ENCODE measurements at places on chromosomes 16 and 17.

GRCh38 chr16:65012357-65012756 lies 109.5 kb downstream of the CDH11 start:
- H3K27me3 ChIP-seq: no peaks in the 10 kb centered on the region
- no peak overlapping the region for H3K27ac ChIP-seq
- peaks cover 3% of the 10 kb centered on the region for H3K4me1 ChIP-seq
- H3K36me3 ChIP-seq: no peaks in the 10 kb centered on the region
- no peak for DNase-seq

DNA sequence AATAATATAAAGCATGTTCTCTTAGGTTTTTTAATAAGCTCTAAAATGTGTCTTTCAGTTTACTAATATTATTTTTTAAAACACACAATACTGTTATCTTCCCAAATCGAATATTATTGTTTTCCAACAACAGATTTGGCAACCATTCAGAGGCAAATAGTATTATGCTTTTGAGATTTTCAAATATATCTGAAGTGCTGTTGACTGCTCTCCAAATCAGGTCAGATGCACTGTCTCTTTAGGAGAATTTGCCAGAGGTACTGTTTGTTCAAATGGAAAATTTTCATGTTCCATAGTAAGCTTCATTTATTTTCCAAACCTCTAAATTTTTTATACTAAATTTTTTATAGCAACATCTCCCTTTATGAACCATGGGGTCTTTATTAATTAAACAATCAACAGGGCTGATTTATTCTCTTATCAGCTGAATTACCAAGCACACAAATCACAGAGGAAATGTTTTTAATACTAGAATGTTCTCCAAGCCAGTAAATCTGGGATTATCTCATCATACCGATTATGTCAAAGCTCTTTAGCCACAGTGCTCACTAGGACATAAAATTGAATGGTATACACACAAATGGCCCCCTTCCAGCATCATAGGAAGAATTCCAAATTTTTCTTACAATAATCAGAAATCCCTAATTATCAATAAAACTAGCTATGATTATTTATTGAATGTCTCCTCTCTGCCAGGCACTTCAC lies 108.8 kb upstream of the HLF start:
- no peaks in the 10 kb centered on the region for H3K36me3 ChIP-seq
- no peak for DNase-seq
- H3K4me3 ChIP-seq: no peak overlapping the region
- no peaks in the 10 kb centered on the region for H3K4me1 ChIP-seq
- no peaks in the 10 kb centered on the region for H3K27me3 ChIP-seq

DNA sequence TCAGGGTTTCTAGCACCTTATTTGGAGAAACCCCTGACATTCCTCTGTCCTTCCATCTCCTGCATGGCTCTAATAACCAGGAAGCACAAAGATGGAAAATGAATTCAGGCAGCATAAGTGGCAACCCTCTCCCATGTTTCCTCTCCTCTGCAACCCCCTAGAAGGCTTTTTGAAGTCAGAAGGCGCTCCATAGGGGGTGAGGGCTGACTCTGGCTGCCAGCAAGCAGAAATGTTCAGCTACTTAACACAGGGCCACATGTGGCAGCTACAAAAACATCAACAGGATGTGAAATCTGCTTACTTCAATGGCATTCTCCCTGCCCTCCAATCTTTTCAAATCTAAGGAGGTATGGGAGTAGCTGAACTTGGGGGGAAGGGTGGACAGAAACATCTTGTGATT lies 55.2 kb upstream of the IRX5 start:
- no peaks in the 10 kb centered on the region for H3K36me3 ChIP-seq
- H3K4me3 ChIP-seq: no peak overlapping the region
- DNase-seq: no peak

DNA sequence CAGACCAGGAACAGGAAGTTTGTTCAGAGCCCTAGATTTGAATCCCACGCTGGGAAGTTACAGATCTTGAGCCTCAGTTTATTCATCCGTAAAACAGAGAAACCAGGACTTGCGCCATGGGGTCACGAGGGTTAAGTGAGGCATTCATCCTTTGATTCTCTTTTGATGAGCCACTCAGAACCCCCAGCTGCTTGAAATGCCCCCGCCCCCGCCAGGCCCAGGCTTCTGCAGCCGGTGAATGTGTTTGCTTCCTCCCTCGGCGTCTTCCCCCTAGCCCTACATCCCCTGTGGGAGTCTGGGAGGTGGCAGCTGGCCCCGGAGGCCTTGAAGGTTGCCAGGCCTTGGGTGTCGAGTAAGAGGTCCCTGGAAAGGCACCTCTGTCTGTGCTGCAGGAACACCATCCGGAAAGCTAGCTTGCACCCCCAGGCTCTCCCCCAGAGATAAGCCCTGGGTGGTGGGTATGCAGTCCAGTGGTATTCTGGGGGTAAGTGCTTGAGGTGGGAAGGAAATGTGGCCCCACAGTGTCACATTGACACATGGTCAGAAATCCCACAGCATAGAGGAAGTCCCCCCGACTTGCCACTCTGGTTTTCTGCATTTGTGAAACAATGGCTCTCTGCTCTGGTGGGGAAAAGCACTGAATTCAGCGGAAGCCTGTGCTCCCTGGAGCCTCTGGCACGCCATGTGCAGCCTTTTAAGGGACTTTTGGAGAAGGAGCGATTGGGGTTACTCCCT lies 14.9 kb downstream of the IRF8 start:
- no peak for DNase-seq
- peaks cover 5% of the 10 kb centered on the region for H3K27me3 ChIP-seq
- no peak overlapping the region for H3K4me3 ChIP-seq
- H3K27ac ChIP-seq: no peak overlapping the region
- peaks cover 2% of the 10 kb centered on the region for H3K4me1 ChIP-seq
- no peaks in the 10 kb centered on the region for H3K36me3 ChIP-seq

GRCh38 chr16:86101137-86101896 lies 202.4 kb downstream of the IRF8 start:
- H3K27me3 ChIP-seq: no peaks in the 10 kb centered on the region
- H3K36me3 ChIP-seq: no peaks in the 10 kb centered on the region

GRCh38 chr17:27551701-27552248 lies 79.2 kb upstream of the LGALS9 start:
- no peaks in the 10 kb centered on the region for H3K36me3 ChIP-seq
- H3K27ac ChIP-seq: no peak overlapping the region
- H3K4me3 ChIP-seq: no peak overlapping the region
- no peaks in the 10 kb centered on the region for H3K27me3 ChIP-seq
- no peak for DNase-seq

- H3K27ac ChIP-seq: no peak overlapping the region
- no peak for DNase-seq
- no peak overlapping the region for H3K4me3 ChIP-seq
- peaks cover 2% of the 10 kb centered on the region for H3K36me3 ChIP-seq
Measured at GRCh38 chr17:2034157-2034556, 4.2 kb downstream of the DPH1 start.

GRCh38 chr16:50326835-50327465 lies 41.8 kb downstream of the BRD7 start:
- H3K36me3 ChIP-seq: peaks cover 54% of the 10 kb centered on the region
- H3K4me3 ChIP-seq: no peak overlapping the region
- no peaks in the 10 kb centered on the region for H3K27me3 ChIP-seq
- H3K4me1 ChIP-seq: no peaks in the 10 kb centered on the region
- no peak for DNase-seq

DNA sequence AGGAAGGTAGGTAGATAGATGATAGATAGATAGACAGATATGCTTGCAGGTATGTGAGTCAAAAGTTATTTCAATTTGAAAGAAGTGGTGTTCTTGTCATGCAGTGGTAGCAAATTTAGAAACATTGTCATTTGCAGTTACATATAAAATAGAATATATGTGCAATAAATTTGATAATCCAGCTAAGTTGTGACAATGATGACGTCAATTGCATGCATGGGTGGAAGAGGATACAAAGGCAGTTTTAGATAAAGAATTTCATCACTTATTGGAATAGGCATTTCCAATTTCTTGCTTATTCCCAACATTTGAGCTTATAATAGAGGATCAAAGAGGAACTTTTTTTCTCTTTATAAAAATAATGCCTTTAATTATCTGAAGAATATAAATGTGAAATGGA lies 99.2 kb upstream of the KCNJ16 start:
- no peaks in the 10 kb centered on the region for H3K27me3 ChIP-seq
- no peaks in the 10 kb centered on the region for H3K36me3 ChIP-seq
- H3K4me3 ChIP-seq: no peak overlapping the region
- no peak for DNase-seq
- H3K27ac ChIP-seq: no peak overlapping the region

DNA sequence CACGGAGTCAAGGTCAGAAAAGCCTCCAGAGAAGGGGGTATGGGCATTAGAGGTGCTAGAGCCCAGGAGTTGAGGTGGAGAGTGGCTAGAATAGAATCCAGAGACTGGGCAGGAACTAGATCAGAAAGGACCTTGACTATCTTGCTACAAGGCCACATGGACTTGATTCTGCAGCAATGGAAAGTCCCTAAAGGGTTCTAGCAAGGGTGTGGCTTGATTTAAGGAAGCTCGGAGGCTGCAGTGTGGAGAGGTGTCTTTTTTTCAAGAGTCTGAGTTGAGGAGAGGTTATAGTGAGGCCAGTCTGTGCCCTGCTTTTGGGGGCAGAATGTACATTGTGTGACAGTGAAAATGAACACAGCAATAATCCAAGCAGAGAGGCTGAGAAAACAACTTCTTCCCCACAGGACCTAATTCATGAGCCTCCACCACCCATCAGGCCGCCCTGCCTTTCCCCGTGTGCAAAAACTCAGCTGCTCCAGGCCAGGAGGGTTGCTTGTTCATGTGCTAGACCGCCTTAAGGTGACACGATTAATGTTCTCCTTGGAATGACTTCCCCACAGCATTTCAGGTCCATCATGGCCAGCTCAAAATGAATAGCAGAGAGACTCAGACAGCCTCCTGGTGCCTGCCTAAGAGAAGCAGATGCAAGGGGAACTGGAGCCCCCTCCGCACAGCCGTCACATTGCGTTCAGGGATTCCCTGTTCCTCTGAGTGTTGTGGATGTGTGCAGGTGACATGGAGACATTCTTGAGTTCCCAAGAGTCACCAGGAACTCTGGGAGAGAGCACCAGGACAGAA lies 8.7 kb upstream of the BEAN1 start:
- H3K4me3 ChIP-seq: no peak overlapping the region
- H3K36me3 ChIP-seq: no peaks in the 10 kb centered on the region
- H3K4me1 ChIP-seq: no peaks in the 10 kb centered on the region
- H3K27ac ChIP-seq: no peak overlapping the region

- H3K27me3 ChIP-seq: no peaks in the 10 kb centered on the region
- peak overlapping the region; percentile 36 for H3K27ac ChIP-seq
- H3K4me1 ChIP-seq: peaks cover 56% of the 10 kb centered on the region
- no peak overlapping the region for H3K4me3 ChIP-seq
- 0 out of 2 replicates have a peak, but pooled peaks cover 3% of the 10 kb centered on the region for H3K36me3 ChIP-seq
Measured at GRCh38 chr17:38874505-38875400, 4.9 kb downstream of the LASP1 start.

DNA sequence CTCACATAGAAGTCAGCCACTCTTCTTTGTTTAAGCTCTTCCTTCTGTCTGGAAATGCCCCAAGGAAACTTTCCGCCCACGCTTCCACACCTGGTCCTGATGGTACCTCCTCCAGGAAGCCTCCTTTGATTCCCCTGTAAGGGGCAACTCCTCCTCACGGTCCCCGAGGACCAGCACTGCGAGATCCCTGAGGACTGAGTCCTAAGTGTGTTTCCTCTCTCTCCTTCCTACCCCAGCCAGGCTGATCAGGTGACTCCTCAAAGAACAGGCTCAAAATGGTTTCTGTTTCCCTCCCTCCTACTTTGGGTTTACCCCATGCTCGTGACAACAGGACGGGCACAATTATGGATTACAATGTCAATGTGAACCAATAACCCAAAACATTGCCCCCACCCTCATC lies 63.0 kb upstream of the MED9 start:
- DNase-seq: no peak
- H3K4me3 ChIP-seq: no peak overlapping the region
- H3K4me1 ChIP-seq: no peaks in the 10 kb centered on the region
- no peaks in the 10 kb centered on the region for H3K36me3 ChIP-seq

DNA sequence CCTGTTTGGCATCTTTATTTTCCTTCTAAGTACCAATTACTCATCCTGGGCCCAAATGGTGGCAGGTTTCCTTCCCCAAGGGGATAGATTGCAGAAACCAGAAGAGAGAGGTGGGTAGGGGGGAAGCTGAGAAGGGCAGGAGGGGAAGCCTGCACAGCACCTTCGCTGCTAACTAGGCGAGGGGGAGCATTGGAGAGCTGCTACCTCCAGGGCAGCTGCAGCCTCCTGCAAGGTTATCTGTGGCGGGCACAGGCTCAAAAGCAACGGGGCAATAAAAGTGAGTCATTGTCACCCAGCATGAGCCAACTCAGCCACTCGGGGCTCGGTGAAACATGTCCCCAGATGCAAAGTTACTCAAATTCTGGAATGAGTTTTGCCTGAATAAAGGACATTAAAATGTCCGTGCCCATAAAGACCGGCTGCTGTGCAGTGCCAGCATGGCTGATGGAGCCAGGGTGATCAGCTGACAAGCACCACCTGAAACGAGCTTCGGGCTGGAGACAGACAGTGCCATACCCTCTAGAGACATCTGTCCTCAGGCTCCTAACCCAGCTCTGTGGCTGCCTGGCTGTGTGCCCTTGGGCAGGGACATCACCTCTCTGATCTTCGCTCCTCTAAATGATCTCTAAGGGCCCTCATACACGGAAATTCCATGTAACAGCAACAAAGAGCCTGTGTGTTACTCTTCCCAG lies 68.1 kb upstream of the GRIN2A start:
- no peak overlapping the region for H3K27ac ChIP-seq
- H3K36me3 ChIP-seq: no peaks in the 10 kb centered on the region
- no peak for DNase-seq
- no peaks in the 10 kb centered on the region for H3K27me3 ChIP-seq
- H3K4me1 ChIP-seq: no peaks in the 10 kb centered on the region
- no peak overlapping the region for H3K4me3 ChIP-seq

GRCh38 chr17:60586288-60586974 lies 13.6 kb upstream of the PPM1D start:
- no peak for DNase-seq
- no peaks in the 10 kb centered on the region for H3K4me1 ChIP-seq
- no peaks in the 10 kb centered on the region for H3K27me3 ChIP-seq
- H3K27ac ChIP-seq: no peak overlapping the region
- H3K36me3 ChIP-seq: no peaks in the 10 kb centered on the region

DNA sequence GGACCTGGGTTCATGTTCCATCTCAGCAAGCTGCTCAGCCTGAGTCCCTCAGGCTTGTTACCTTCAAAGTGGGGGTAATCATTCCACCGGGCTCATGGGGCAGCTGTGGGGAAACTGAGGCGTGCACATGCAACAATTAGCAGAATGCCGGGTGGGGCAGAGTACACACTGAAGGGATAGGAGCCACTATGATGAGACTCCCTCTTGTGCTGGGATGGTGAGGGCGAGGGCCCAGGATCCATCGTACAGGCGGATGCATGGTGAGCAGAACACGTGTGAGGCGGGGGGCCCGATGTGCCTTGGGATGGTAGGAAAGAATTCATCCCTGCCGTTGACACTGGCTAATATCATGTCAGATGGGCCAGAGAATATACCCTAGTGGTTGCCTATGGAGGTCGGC lies 25.5 kb upstream of the MAP3K14 start:
- H3K27ac ChIP-seq: no peak overlapping the region
- no peaks in the 10 kb centered on the region for H3K27me3 ChIP-seq
- no peak overlapping the region for H3K4me3 ChIP-seq
- no peaks in the 10 kb centered on the region for H3K36me3 ChIP-seq
- DNase-seq: no peak

- H3K36me3 ChIP-seq: no peaks in the 10 kb centered on the region
- no peak overlapping the region for H3K4me3 ChIP-seq
- no peak for DNase-seq
Measured at GRCh38 chr17:855569-855968, 73.4 kb downstream of the MRM3 start.

- no peak overlapping the region for H3K4me3 ChIP-seq
- H3K4me1 ChIP-seq: no peaks in the 10 kb centered on the region
- H3K27me3 ChIP-seq: no peaks in the 10 kb centered on the region
Measured at GRCh38 chr16:80300876-80301275, 239.9 kb upstream of the DYNLRB2 start.

Data from H1 (cell line).